ENCODE measurements at places on chromosomes 4 and X. TPM values are rescaled to one million over a fixed set of nuclear protein-coding genes. Genes with fewer than 3 reads are reported as not detected.

ZCCHC18 gene
- 17.2 TPM for total RNA-seq

DUX4 gene
- not detected for total RNA-seq

UGT2B15 gene
- total RNA-seq: not detected

PNMA6F gene
- total RNA-seq: 0.79 TPM

PNMA3 gene
- 28.2 TPM for total RNA-seq

DNA sequence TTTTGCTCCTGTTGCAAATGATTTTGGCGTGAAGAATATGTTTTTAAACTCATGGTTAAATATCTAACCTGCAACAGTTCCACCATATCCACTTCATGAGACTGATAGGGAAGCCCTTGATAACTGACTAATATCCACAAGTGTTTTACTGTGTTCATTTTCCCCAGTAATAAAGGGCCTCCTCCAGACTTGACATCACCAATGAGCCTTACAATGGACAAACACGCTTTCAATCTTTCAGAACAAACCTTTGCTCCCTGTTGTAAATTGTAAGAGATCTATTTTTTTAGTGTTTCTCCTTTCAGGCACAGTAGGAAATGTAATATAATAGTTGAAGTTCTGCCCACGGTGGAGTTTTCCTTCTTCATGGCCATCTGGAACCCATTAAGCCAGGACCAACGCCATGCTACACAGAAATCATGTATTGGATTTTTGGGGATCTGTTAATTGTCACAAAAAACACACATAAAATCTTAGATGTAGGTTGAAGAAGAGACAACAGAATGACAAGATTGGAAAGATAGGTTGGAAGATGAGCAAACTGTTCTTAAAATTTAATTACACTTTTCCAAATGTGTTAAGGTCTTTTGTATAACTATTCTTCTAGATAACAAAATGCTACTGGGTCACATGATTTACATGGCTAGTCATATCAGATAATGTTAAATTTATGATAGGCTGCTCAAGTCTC is 1030.1 kb downstream of the FSTL5 start:
- H3K27me3 ChIP-seq: no peaks in the 10 kb centered on the region
- H3K36me3 ChIP-seq: no peaks in the 10 kb centered on the region
- no peak for DNase-seq
- no peak overlapping the region for H3K4me3 ChIP-seq
- no peaks in the 10 kb centered on the region for H3K4me1 ChIP-seq
- no peak overlapping the region for H3K27ac ChIP-seq

GRCh38 chr4:1401409-1402020 is 4.7 kb downstream of the NKX1-1 start:
- no peak overlapping the region for H3K27ac ChIP-seq
- H3K27me3 ChIP-seq: no peaks in the 10 kb centered on the region
- DNase-seq: no peak
- no peaks in the 10 kb centered on the region for H3K36me3 ChIP-seq
- H3K4me1 ChIP-seq: peaks cover 4% of the 10 kb centered on the region

DNA sequence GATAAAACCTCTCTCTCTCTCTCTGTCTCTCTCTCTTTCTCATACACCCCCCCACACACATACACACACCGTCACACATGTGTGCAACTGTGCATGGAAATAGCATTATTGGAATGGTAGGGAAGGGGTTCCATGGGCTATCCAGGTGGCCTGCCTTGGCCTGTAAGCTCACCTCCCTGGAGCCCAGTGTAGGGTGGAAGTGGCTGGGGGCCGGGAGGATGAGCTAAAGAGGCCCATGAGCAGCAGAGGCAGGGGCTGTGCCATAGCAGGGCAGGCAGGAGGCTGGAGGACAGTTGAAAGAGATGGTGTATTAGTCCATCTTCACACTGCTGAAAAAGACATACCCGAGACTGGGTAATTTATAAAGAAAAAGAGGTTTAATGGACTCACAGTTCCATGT is 74.2 kb downstream of the CYTL1 start:
- DNase-seq: no peak
- no peaks in the 10 kb centered on the region for H3K27me3 ChIP-seq
- no peak overlapping the region for H3K27ac ChIP-seq
- no peaks in the 10 kb centered on the region for H3K36me3 ChIP-seq
- H3K4me1 ChIP-seq: no peaks in the 10 kb centered on the region

DNA sequence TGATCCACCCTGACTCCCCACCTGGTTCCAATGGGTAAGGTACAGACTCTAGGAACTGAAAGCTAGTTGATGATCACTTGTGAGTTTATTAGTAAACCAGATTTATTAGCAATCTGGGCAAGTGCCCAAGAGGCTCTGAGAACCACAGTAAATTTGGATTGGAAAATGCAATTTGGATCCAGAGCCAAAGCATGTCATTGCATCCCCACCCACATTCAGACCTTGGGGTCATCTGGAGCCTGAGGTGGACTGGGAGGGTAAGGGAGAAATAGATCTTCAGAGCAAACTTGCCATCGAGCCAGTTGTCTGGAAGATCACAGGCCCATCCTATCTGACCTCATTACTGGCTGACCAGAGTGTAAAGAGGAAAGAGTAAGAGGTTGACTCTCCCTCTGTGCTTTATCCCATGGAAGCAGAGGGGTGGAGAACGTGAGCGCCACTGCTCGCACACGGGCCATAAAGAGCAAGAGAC is 78.7 kb upstream of the RASGEF1B start:
- H3K4me3 ChIP-seq: no peak overlapping the region
- DNase-seq: peak; percentile 18
- no peaks in the 10 kb centered on the region for H3K36me3 ChIP-seq

- H3K4me3 ChIP-seq: no peak overlapping the region
- H3K36me3 ChIP-seq: no peaks in the 10 kb centered on the region
- H3K27me3 ChIP-seq: no peaks in the 10 kb centered on the region
- no peaks in the 10 kb centered on the region for H3K4me1 ChIP-seq
Observed at GRCh38 chrX:138001226-138001625, 435.3 kb downstream of the ZIC3 start.

DNA sequence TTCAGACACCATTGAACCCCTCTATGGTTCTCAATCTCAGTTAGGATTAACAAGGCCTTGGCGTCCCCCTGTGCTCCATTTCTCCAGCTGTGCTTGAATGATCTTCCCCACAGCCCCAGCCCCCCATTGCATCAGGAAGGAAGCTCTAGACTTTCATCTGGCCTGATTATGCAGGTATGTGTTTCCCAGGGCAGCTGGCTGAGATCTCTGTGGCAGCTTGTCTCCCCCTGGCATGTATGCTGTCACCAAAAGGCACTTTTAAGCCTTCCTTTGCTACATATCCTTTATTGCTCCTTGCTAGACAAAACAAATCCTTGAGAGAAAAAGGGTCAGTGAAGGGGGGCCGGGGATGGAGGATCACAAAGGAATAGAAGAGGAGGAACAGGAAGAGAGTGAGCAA is 1056.0 kb upstream of the SLIT2 start:
- DNase-seq: no peak
- H3K36me3 ChIP-seq: no peaks in the 10 kb centered on the region
- no peak overlapping the region for H3K4me3 ChIP-seq
- H3K4me1 ChIP-seq: no peaks in the 10 kb centered on the region
- no peaks in the 10 kb centered on the region for H3K27me3 ChIP-seq

All from testis (tissue), 5 donors.